ENCODE measurements at places on chromosomes 2 and 18.

DNA sequence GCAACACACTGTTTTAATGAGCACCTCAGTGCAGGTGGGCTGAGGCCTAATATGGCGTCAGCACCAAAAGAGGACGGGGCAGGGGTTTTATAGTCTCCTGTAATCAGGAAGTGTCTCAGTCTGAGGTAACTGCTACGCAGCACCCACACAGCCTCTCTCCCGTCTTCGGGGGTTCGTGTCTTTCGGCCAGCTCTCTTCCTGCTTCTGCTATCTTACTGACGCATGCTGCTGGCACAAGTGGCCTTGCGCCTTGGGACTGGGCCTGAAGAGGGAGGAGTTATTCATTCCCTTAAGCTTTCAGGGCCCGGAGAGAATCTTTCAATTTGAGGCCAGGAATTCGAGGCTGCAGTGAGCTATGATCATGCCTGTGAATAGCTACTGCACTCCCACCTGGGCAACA lies 14.5 kb upstream of the PAPOLG start:
- no peak for DNase-seq

DNA sequence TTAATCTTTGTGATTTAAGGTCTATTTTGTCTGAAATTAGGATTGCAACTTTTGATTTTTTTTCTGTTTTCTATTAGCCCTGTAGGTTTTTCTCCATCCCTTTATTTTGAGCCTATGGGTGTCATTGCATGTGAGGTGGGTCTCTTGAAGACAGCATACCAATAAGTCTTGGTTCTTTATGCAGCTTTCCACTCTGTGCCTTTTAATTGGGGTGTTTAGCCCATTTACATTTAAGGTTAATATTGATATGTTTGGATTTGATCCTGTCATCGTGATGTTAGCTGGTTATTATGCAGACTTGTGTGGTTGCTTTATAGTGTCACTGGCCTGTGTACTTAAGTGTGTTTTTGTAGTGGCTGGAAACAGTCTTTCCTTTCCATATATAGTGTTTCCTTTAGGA lies 17.7 kb downstream of the EHBP1 start:
- DNase-seq, result no peak

DNA sequence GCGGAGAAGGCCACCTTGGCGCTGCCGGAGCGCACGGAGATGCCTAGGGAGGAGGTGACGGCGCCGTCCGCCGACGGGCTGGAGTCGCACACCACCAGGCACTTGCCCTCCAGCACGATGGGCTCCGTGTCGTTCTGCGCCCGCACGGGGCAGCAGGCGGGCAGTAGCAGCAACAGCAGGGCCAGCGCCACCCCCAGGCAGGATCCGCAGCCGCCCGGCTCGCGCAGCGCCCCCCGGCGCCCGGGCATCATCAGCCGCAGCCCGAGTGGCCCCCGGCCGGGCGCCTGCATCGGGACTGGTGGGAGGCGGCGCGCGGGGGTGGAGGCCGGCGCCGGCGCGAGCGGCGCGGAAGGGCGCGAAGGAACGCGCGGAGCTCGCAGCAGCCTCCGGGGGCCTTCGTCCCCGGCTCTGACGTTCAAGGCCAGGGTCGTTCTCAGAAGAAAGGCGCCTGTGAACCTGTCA lies 2.2 kb downstream of the CBLN2 start:
- DNase-seq, result no peak

- DNase-seq, result no peak
Observed at GRCh38 chr2:88187038-88187676, 17.0 kb downstream of the THNSL2 start.

DNA sequence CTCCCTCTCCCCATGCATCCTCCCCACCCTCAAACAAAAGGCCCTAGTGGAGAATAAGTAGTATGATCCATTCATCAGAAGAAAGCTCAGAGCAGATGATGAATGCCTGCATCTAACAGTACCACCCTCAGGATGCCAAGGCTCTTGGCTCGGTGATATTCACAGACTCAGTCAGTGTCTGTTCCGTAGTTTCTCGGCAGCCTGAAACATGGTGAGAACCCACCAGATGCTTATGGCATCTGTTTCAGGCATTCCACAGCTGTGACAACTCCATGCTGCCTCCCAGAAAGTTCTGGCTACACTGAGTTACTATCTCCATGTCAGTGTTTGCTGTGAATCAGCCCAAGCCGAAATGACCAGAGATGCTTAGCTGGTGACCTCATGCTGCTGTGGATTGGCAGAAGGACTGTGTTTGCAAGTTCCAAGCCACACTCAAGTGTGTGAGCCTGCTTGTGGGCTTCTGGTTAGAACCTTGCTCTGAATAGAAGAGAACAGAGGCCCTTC lies 83.9 kb downstream of the WDSUB1 start:
- no peak for DNase-seq
